Aorta (tissue), 5 donors: ENCODE measurements at places on chromosomes 7 and 10. TPM values are rescaled to one million over a fixed set of nuclear protein-coding genes. Genes with fewer than 3 reads are reported as not detected.

DNA sequence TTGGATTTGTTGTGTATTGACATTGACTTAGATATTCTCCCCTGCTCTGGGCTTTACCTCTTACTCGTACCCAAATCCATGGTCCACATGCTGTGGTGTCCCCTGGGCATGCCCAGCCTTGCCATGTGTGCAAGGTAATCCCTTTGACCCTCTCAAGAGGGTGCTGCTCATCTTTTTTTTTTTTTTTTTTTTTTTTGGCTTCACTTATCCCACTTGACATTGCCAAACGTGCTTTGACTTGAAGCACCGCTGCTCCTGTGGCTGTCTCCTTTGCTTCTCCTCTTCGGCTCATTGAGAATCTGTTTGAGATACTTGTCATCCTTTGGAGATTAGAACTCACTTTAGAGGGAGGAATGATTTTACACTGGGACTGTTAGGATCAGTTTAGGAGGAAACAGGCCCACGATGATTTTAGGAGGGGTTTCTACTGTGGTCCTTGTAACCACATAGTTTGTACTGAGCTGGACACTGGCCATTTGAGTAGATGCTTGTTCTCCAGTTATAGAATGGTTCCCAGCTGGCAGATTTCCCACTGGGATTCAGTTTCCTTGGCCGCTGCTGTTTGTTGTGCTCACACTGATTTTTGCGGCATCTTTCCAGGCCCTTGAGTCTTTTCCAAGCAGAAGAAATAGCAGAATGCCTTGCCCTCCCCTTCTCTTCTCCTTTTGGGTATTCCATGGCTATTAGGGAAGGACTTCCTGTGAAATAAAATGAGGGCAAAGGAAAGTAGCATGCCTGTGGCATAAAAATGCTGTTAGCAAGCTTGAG, 184.8 kb downstream of the AUTS2 start:
- H3K4me3 ChIP-seq = no peak overlapping the region
- no peaks in the 10 kb centered on the region for H3K36me3 ChIP-seq
- peaks cover 5% of the 10 kb centered on the region for H3K4me1 ChIP-seq
- H3K27me3 ChIP-seq = no peaks in the 10 kb centered on the region

GRCh38 chr7:108384716-108385483, 71.3 kb downstream of the NRCAM start:
- no peaks in the 10 kb centered on the region for H3K4me1 ChIP-seq
- H3K27me3 ChIP-seq = no peaks in the 10 kb centered on the region
- H3K27ac ChIP-seq = no peak overlapping the region
- DNase-seq = no peak

POLD2 gene
- 53.4 TPM for total RNA-seq

GRCh38 chr7:131197920-131198615, 129.6 kb upstream of the MKLN1 start:
- H3K4me3 ChIP-seq = no peak overlapping the region
- DNase-seq = no peak
- H3K27me3 ChIP-seq = no peaks in the 10 kb centered on the region
- no peak overlapping the region for H3K27ac ChIP-seq

GRCh38 chr7:132503415-132503814, 72.9 kb downstream of the PLXNA4 start:
- no peak overlapping the region for H3K4me3 ChIP-seq
- DNase-seq = no peak
- H3K4me1 ChIP-seq = no peaks in the 10 kb centered on the region
- no peaks in the 10 kb centered on the region for H3K36me3 ChIP-seq
- no peaks in the 10 kb centered on the region for H3K27me3 ChIP-seq
- no peak overlapping the region for H3K27ac ChIP-seq

DNA sequence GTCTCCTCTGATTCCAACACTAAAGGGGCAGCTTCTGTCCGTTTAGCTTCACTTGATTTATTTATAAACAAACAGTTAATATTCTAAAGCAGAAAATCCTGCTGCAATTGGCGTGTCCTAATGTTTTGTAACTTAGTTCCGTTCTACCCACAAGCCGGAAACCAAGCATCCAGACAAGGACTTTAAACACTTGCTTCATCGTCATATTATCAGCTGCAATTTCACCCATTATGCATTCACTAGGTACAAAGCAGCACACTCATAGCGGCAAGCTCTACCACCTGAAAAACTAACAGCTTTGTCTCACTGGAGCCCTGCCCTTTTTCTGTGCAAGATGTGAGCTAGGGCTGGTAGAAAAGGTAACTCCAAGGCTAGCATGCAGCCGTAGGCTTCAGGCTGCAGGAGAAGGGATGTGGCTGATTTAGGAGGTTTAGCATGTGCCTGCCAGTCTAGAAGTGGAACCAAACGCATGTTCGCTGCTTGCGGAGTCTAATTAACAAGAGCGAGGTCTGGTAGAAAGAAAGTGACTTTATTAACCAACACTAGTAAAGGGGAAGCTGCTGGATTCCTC, 43.7 kb upstream of the BPGM start:
- no peak overlapping the region for H3K4me3 ChIP-seq
- DNase-seq = no peak
- no peaks in the 10 kb centered on the region for H3K36me3 ChIP-seq
- H3K27me3 ChIP-seq = no peaks in the 10 kb centered on the region
- no peak overlapping the region for H3K27ac ChIP-seq

GRCh38 chr10:83723080-83723479, 416.2 kb upstream of the GHITM start:
- H3K27ac ChIP-seq = no peak overlapping the region
- no peaks in the 10 kb centered on the region for H3K4me1 ChIP-seq
- no peak for DNase-seq
- no peaks in the 10 kb centered on the region for H3K36me3 ChIP-seq

DNA sequence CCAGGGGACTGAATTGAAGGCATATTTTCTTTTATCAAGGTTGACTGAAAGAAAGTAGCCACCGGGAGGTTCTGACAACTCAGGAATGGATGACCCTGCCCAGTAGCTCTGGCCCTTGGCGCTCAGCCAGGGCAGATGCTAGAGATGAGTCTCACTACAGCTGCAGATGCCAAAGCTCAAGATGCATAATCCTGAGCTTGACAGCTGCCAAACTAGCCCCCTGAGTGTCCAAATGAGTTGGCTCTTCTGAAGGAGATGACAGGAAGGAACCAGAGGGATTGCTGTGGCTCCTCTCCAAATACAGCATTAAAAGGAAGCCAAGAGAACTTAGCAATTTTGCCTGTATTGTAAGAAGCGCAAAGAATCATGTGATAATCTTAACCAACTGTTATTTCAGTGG, 78.4 kb downstream of the NXPH1 start:
- no peaks in the 10 kb centered on the region for H3K27me3 ChIP-seq
- no peak overlapping the region for H3K4me3 ChIP-seq
- H3K27ac ChIP-seq = no peak overlapping the region

DNA sequence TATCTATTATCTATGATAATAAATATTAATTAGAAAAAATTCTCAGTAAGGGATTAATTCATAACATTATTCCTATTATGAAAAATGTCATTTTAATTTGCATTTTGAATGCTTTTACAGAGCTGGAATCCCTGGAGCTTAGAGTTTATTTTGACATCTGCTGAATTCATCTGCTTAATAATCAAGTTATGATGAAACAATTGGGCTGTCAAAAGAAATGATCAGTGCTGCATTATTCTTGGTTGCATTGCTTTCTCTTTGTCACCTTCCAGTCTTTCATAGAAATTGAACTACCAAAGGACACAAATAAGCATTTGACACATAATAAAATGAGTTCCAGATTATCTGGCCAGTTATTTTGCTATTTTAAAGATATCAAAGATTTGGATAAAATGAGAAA, 40.0 kb upstream of the MACC1 start:
- no peaks in the 10 kb centered on the region for H3K36me3 ChIP-seq
- no peak overlapping the region for H3K4me3 ChIP-seq
- H3K27ac ChIP-seq = no peak overlapping the region
- DNase-seq = no peak
- H3K4me1 ChIP-seq = no peaks in the 10 kb centered on the region

GRCh38 chr7:55624813-55625212, 52.5 kb upstream of the VOPP1 start:
- no peak for DNase-seq
- H3K27ac ChIP-seq = no peak overlapping the region
- no peaks in the 10 kb centered on the region for H3K27me3 ChIP-seq
- H3K4me3 ChIP-seq = no peak overlapping the region
- no peaks in the 10 kb centered on the region for H3K36me3 ChIP-seq

ATG9B gene
- not detected for total RNA-seq

SPDYE2B gene
- not detected for total RNA-seq

DNA sequence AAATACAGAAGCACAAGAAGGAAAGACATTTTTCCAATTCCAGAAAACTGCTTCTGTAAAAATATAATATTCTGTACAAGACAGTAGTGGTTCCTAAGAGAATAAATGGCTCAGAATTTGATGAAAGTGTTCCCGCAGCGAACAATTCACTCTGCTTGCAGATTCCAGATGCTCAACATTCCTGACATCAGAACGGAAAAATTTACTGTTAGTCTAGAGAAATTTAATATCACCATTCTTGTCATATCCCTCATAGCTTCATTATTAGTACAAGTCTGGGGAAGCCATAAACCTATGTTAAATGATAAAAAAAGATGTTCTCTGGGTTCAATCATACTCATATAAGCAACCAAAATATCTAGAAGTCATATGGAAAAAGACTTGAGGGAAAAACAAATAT, 83.6 kb downstream of the MPP7 start:
- H3K4me1 ChIP-seq = no peaks in the 10 kb centered on the region
- H3K4me3 ChIP-seq = no peak overlapping the region
- no peaks in the 10 kb centered on the region for H3K27me3 ChIP-seq
- no peaks in the 10 kb centered on the region for H3K36me3 ChIP-seq

DNA sequence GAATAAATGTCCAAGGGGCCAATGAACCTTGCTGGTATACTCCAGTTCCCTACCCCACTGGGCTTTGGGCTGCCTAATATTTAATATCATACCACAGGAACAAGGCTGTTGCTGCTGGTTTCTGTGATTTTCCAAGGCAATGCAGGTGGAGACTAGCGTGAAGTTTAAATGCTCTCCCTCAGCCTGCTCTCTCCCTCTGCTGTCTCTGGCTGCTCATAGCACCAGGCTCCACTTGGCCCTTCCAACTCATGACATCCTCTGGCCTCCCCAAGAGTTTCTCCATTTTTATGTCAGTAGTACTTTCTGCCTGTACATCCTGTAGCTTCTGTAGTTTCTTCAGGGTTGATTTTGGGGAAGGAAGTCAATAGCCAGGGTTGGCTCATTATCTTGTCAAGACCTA, 103.5 kb downstream of the LHFPL3 start:
- H3K4me3 ChIP-seq = no peak overlapping the region
- no peaks in the 10 kb centered on the region for H3K27me3 ChIP-seq
- H3K4me1 ChIP-seq = no peaks in the 10 kb centered on the region
- no peak for DNase-seq
- H3K36me3 ChIP-seq = no peaks in the 10 kb centered on the region

- peaks cover 1% of the 10 kb centered on the region for H3K4me1 ChIP-seq
- no peaks in the 10 kb centered on the region for H3K36me3 ChIP-seq
Observed at GRCh38 chr10:37860494-37861190, 3.2 kb upstream of the ZNF248 start.

- H3K36me3 ChIP-seq = no peaks in the 10 kb centered on the region
- no peaks in the 10 kb centered on the region for H3K4me1 ChIP-seq
- no peak overlapping the region for H3K4me3 ChIP-seq
- H3K27me3 ChIP-seq = no peaks in the 10 kb centered on the region
Observed at GRCh38 chr7:65269150-65269856, 104.4 kb upstream of the ZNF92 start.

DNA sequence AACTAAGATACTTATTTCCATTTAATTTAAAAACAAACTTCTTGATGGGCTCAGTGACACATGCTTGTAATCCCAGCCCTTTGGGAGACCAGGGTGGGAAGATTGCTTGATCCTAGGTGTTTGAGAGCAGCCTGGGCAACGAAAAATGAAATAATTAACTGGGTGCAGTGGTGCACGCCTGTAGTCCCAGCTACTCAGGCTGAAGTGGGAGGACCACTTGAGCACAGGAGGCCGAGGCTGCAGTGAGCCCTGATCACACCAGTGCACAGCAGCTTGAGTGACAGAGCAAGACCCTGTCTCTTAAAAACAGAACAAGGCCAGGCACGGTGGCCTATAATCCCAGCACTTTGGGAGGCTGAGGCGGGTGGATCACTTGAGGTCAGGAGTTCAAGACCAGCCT, 37.4 kb downstream of the AVL9 start:
- no peaks in the 10 kb centered on the region for H3K4me1 ChIP-seq
- H3K4me3 ChIP-seq = no peak overlapping the region
- no peak overlapping the region for H3K27ac ChIP-seq
- DNase-seq = no peak
- H3K36me3 ChIP-seq = no peaks in the 10 kb centered on the region
- no peaks in the 10 kb centered on the region for H3K27me3 ChIP-seq

TRIL gene
- total RNA-seq = 7.0 TPM

NEUROD6 gene
- total RNA-seq = not detected

AKR1C1 gene
- 79.0 TPM for total RNA-seq

OR13A1 gene
- total RNA-seq = not detected

- no peaks in the 10 kb centered on the region for H3K36me3 ChIP-seq
- peak overlapping the region; percentile 37 for H3K4me3 ChIP-seq
- no peak for DNase-seq
- H3K4me1 ChIP-seq = no peaks in the 10 kb centered on the region
- H3K27ac ChIP-seq = no peak overlapping the region
Observed at GRCh38 chr7:103989785-103990767, 618 bp upstream of the RELN start.

SCD gene
- 22.7 TPM for total RNA-seq
